ENCODE measurements at places on chromosomes 2 and 18.

GRCh38 chr2:193695367-193695766 is 1500.6 kb upstream of the TMEFF2 start:
- DNase-seq = no peak

GRCh38 chr2:199756743-199757142 is 94.2 kb downstream of the FTCDNL1 start:
- no peak for DNase-seq

DNA sequence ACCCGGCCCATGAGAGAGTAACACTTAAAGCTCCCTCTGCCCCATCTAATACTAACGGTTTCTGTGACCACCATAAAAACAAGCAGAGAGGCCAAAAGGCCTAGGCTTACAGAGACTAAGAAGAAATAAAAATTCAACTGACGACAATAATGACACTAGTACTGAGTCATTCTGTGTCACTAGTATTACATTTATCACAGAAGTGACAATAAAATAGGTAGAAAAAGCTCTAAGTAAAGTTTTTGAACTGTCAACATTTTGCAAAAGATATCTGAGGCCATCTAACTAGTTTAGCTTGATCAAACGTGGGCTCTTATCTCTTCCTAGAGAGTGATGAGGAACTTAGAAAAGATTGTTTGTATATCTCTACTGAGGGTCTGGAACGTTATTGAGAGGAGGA is 35.6 kb downstream of the AP1S3 start:
- DNase-seq = no peak

GRCh38 chr2:191670076-191670475 is 7.9 kb upstream of the NABP1 start:
- DNase-seq = no peak

All from naive thymus-derived CD4-positive, alpha-beta T cell (primary cell).